ENCODE measurements at places on chromosomes 11 and 22.

DNA sequence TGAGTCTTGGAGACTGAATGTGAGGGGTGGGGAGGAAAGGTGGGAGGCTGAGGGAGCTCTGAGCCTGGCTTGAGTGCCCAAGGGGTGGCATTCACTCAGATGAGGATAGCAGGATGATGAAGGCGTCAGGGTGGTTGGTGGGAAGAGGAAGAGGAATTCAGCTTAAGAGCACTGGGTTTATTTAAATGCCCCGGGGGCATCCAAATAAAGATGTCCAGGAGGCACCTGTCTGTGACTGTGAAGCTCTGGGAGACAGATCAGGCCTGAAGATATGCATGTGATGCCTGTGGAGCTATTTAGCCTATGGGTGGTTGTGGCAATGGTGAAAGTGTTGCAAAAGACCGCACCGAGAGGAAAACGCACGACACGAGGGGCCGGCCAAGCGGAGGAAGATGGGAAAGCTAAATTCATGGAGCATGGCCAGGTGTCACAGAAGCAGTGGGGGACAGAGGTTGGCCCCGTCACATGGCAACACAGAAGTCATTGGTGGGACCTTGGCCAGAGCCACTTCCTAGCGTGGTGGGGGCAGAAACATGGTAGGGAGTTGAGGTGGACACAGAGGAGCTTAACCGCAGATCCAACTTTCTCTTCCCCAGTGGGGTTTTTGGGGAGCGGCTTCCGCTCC lies 15.5 kb downstream of the SLC37A2 start:
- H3K4me1 ChIP-seq = no peaks in the 10 kb centered on the region
- H3K4me3 ChIP-seq = no peak overlapping the region
- H3K27me3 ChIP-seq = no peaks in the 10 kb centered on the region

DNA sequence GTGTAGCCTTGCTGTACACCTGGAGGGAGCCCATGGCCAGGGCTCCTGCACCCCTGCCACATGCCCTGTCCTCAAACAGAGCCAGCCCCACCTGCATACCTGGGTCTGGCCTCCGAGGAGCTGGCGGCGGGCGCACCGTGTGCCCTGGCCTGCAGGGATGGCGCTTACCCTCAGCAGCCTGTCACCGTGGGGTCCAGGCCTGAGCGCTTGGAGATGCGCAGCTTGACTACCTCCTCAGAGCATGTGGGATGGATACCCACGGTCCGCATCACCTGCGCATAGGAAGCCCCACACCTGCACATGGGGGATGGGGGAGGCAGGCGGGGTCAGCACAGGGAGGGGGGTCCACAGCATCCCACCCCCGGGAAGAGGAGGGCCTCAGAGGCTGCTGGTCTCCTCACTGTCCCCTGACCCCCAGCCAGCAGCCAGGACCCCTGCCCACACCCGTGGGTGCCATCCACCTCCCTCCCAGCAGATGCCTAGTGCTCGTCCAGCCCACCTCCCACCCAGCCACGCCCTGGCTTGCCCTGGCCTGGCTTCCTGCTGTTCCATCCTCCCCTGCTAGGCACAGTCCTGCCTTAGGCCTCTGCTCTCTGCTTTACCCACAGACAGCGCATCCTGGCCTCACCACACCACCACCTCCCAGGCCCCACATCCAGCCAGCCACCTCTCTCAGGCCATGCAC lies 22.4 kb upstream of the GNB1L start:
- H3K27ac ChIP-seq = peak overlapping the region; percentile 79
- H3K4me1 ChIP-seq = peaks cover 88% of the 10 kb centered on the region
- H3K4me3 ChIP-seq = no peak overlapping the region
- no peak for DNase-seq
- H3K27me3 ChIP-seq = no peaks in the 10 kb centered on the region

DNA sequence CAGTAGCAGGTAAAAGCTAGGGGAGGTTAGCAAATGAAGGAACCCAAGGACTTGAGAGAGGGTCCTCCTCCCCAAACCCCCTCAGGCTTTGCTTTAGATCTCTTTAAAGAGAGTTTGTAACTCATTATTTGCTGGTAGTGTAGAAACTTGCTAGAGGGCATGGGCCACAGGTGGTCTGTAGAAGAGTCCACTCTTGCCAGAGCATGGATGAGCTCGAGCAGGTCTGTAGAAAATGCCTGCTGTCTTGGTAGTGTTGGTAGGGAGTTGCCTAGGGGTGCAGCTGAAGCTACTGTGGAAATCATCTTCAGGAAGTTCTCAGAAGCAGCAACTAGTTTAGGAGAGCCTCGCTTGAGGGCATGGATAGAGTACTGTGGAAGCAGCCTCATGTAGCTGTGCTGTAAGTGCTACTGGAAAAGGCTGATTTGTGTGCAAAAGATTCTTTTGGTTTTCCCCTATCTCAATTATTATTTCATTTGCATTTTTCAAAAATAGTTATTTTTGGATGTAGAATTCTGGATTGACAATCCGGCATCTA lies 104.3 kb downstream of the TMEM135 start:
- H3K4me3 ChIP-seq = no peak overlapping the region
- no peaks in the 10 kb centered on the region for H3K36me3 ChIP-seq
- H3K27ac ChIP-seq = no peak overlapping the region
- peaks cover 11% of the 10 kb centered on the region for H3K4me1 ChIP-seq
- DNase-seq = no peak
- no peaks in the 10 kb centered on the region for H3K27me3 ChIP-seq

DNA sequence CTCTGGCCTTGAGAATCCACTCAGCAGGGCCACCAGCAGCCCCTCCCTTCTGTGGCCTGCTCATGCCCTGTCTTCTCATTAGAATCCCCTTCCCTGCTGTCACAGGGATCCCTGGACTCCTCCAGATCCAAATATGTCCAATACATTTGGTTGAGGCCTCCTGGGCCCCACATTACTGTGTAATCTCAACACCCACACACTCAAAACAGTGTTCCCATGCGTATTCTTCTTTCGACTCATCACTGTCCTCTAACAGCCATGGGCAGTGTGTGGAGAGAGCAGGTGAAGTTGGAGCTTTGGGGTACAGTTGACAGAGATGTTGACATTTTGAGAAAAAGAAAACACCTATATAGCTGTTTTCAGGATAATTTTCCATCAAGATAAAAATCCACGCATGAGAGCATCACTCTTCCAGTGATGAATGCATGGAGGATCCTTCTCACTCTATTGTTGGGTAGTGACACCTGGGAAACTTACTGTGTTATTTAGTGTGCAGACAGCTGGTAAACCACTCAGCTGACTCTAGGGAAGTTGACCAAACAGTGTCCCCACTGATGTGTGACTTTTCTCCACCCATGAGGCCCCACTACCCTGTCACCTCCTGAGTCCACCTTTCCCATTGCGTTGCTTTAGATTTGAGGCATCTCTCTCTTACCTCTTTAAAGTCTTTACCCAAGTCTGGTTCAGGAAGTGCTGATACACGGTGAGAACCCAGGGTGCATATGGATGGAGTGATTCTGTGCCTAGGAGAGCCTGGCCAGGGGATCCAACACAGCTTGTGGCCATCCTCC lies 28.7 kb upstream of the VPREB1 start:
- H3K27me3 ChIP-seq = no peaks in the 10 kb centered on the region
- H3K36me3 ChIP-seq = no peaks in the 10 kb centered on the region
- no peak overlapping the region for H3K4me3 ChIP-seq
- no peaks in the 10 kb centered on the region for H3K4me1 ChIP-seq

DNA sequence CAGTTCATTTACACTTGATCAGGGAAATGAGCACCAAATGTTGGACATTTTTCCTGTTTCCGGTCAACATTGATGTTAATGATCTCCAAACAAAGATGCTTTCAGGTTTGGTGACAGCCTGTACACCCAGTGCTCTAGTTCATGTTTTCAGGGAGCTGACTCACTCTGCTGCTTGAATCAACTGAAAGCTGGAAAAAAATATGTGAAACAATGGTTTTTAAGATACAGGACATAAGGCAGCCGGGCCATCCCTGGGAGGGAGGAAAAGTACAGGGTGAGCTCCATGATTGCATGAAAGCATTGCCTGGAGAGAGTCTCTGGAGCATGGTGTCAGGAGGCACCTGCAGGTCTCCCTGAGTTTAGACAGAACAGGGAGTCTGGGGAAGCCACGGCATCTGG lies 259.6 kb downstream of the TBC1D22A start:
- H3K27ac ChIP-seq = no peak overlapping the region
- DNase-seq = no peak
- H3K36me3 ChIP-seq = no peaks in the 10 kb centered on the region
- no peaks in the 10 kb centered on the region for H3K27me3 ChIP-seq

DNA sequence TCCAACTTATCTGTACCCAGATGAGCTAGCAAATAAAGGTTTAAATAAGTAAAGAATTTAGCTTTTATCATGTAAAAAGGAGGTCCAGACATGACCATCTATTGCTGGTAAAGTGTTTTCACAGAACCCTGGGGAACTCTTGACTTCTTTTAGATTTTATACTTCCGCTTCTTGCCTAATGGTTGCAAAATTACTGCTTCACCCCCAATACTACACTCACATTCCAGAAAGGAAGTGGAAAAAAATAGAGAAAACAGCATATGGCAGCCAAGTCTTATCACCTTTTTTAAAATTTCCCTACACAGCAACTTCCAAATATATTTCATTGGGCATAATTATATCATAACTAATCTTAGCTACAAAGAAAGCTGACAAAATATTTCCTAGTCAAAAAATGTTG lies 12.1 kb downstream of the BBOX1 start:
- no peak for DNase-seq
- H3K27me3 ChIP-seq = no peaks in the 10 kb centered on the region
- no peak overlapping the region for H3K4me3 ChIP-seq

- no peaks in the 10 kb centered on the region for H3K36me3 ChIP-seq
- no peaks in the 10 kb centered on the region for H3K27me3 ChIP-seq
- no peak for DNase-seq
- H3K27ac ChIP-seq = no peak overlapping the region
- no peak overlapping the region for H3K4me3 ChIP-seq
Measured at GRCh38 chr11:106311531-106312230, 234.2 kb downstream of the AASDHPPT start.

- peak overlapping the region; percentile 62 for H3K27ac ChIP-seq
- no peaks in the 10 kb centered on the region for H3K36me3 ChIP-seq
- peaks cover 49% of the 10 kb centered on the region for H3K4me1 ChIP-seq
- DNase-seq = no peak
Measured at GRCh38 chr11:65468874-65469333, 29.9 kb upstream of the MALAT1 start.

DNA sequence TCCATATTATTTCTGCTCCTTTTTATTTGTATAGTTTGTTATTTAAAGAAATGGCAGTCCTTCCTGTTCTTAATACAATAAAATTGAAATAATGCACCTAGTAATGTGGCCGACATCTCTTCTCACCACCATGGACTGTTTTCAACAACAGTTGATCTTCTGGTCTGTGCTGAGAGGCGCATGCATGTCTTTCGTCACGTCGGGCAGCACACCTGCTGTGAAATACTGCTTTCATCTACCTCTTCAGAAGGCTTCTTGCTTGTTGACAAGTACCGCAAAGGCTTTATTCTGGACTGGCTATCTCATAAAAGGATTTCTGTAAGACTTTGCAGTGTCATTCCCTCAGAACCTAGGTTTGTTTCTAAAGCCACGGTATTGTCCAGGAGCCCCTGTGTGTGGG lies 13.9 kb upstream of the MYO18B start:
- H3K36me3 ChIP-seq = no peaks in the 10 kb centered on the region
- no peak overlapping the region for H3K4me3 ChIP-seq
- DNase-seq = no peak
- H3K27ac ChIP-seq = no peak overlapping the region
